Left ventricle myocardium inferior (tissue), 1 donor: ENCODE measurements at places on chromosomes 16 and 17. TPM values are rescaled to one million over a fixed set of nuclear protein-coding genes. Genes with fewer than 3 reads are reported as not detected.

Gene FOXN1
- not detected for total RNA-seq

Gene TPSD1
- total RNA-seq, result not detected

Gene HYDIN
- total RNA-seq, result 1.6 TPM

DNA sequence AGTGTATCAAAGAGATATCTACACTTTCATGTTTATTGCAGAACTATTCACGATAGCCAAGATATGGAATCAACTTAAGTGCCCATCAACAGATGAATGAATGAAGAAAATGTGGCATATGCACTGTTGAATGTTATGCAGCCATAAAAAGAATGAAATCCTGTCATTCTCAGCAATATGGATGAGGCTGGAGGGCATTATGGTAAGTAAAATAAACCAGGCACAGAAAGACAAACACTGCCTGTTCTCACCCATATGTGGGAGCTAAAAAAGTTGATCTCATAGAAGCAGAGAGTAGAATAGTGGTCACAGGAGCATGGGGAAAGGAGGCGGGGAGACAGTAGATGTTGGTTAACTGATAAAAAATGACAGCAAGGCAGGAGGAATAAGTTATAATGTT is 561.8 kb downstream of the TOX3 start:
- DNase-seq, result no peak

DNA sequence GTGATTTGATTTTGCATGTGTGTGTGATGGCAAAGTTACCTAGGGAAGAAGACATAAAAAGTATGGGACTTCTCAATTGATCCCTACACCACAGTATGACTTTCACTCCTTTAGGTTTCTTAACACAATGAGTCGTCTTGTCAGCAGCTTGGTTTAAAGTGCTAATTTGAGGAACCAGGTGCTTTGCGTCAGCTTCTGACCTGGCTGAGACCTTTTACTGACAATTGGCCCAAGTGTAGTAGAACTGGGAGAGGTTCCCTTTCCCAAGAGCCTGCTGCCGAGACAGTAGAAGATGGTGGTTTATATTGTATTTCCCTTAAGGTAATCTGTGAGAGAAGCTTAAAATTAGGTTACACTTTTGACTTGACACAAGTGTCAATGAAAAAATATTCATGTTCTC is 54.9 kb downstream of the LDHD start:
- DNase-seq, result no peak

GRCh38 chr16:65305266-65305959 is 183.6 kb upstream of the CDH11 start:
- no peak for DNase-seq

GRCh38 chr17:42378959-42379594 is 9.2 kb downstream of the STAT3 start:
- no peak for DNase-seq

- DNase-seq, result no peak
These were observed 3.8 kb upstream of the SPEM1 start for GRCh38 chr17:7416323-7416722.

- no peak for DNase-seq
These were observed 196.6 kb downstream of the UTP18 start for GRCh38 chr17:51456942-51457341.

- DNase-seq, result peak; percentile 84
These were observed 4.5 kb downstream of the ABCC3 start for GRCh38 chr17:50638966-50639713.

DNA sequence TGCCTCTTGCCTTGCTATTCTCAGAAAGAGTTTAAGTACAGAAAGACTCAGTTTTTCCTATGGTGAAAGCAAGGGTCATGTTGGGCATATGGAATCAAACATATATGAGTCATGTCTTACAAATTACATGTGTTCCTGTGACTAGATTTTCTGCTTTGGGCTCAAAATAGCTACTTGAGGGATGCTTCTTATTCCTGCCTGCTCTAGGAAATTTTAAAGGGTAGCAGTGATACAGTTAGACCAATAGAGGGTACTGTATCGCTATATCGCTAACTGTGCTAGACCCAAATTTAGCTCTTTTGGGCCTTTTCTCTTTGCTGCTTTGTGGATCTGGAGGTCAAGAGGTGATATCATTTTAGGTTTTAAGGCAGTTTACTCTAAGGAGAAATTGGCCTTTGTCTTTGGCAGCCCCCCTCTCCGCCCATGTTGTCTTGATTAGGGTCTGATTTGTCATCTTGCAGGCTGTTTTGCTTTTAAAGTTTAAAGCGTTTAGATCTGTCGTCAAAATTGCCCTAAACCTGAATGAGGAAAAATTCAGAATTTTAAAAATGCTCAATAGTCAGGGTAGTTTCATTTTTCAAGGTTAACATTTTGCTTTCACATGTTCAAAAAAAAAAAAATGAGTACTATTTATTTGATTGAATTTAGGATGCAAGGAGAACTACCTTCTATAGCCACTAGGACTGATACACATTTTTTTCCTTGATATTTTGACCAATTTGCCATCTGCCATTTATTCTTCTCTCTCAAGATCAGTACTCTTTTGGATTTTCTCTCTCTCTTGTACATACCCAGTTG is 8.8 kb downstream of the NFATC3 start:
- DNase-seq, result no peak

- DNase-seq, result no peak
These were observed 53.4 kb downstream of the ARSG start for GRCh38 chr17:68344701-68345136.

DNA sequence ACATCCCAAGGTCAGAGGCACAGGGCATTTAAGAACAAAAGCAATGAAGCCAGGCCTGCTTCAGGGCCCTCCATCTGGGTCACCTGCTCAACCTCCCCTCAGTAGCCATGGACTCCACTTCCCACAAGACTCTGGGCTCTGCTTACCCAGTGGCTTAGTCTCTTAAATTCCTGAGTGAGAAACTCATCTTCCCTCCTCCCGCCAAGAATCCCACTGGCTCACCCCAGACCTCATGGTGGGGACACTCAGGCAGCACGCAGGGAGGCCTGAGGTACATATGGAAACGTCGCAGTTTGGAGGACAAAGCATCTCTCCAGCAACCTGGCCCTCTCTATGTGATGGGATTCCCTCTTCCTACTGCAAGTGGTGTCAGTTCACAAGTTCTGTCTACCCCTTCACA is 326.7 kb upstream of the CDH5 start:
- DNase-seq, result no peak

DNA sequence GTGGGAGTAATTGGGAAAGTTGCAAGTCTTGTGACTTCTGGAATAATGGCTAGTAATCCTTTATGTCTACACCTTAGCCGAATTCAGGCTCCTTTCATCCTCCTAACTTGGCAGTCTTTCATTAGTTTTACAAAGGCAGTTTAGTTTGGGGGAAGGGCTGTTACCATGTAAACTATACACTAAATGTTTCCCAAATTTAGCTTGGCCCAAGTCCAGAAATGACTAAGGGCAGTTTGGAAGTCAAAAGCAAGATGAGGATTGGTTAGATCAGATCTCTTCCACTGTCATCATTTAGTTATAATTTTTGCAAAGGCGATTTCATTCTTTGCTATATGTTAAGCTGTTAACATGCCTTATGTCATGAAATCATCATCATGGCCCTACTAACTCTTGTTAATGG is 115.4 kb upstream of the CACNG3 start:
- DNase-seq, result no peak
